ENCODE measurements at places on chromosomes 3 and 15. TPM values are rescaled to one million over a fixed set of nuclear protein-coding genes. Genes with fewer than 3 reads are reported as not detected.

AADAC gene
- 0.27 TPM for total RNA-seq

FETUB gene
- total RNA-seq = not detected

INSYN1 gene
- total RNA-seq = 0.58 TPM

QTRT2 gene
- total RNA-seq = 42.8 TPM

IDH3A gene
- total RNA-seq = 63.9 TPM

ISL2 gene
- not detected for total RNA-seq

PCSK6 gene
- total RNA-seq = 0.72 TPM

SLC15A2 gene
- 0.60 TPM for total RNA-seq

ASB14 gene
- not detected for total RNA-seq

SLC6A1 gene
- not detected for total RNA-seq

- no peak for DNase-seq
Observed at GRCh38 chr15:39455471-39455991, 125.3 kb upstream of the THBS1 start.

GRCh38 chr15:78991879-78992278 lies 47.0 kb upstream of the CTSH start:
- DNase-seq = no peak

DNA sequence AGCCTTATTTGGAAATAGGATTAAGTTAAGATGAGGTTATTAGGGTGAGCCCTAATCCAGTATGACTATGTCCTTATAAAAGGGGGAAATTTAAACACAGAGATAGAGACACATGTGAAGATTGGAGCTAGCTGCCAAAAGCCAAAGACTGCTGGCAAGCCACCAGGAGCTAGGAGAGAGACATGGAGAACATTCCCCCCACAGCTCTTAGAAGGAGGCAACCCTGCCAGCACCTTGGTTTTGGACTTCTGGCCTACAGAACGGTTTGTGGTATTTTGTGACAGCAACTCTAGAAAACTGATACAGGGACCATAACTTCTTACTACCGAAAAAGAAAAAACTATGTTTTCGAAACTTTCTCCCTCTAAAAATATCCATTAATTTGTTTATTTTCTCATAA lies 245.3 kb upstream of the RARB start:
- DNase-seq = no peak

GRCh38 chr15:66701422-66702034 lies 508 bp upstream of the SMAD6 start:
- no peak for DNase-seq

DNA sequence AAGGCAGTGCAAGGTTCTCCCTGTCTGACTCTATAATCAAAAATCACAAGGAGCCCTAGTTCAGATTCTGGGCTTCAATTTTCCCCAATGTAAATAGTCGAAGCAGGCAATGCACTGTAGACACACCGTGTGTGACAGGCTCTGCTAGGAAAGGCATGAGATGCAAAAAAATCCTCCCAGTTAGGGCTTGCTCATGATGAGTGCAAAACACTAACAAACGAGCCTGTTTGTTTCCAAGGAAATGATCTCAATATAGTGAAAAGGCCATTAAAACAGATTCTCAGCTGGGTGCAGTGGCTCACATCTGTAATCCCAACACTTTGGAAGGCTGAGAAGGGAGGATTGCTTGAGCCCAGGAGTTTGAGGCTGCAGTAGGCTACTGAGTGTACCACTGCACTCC lies 55.7 kb downstream of the UMPS start:
- DNase-seq = no peak

- DNase-seq = peak; percentile 79
Observed at GRCh38 chr3:38722781-38723568, 73.5 kb upstream of the SCN5A start.

DNA sequence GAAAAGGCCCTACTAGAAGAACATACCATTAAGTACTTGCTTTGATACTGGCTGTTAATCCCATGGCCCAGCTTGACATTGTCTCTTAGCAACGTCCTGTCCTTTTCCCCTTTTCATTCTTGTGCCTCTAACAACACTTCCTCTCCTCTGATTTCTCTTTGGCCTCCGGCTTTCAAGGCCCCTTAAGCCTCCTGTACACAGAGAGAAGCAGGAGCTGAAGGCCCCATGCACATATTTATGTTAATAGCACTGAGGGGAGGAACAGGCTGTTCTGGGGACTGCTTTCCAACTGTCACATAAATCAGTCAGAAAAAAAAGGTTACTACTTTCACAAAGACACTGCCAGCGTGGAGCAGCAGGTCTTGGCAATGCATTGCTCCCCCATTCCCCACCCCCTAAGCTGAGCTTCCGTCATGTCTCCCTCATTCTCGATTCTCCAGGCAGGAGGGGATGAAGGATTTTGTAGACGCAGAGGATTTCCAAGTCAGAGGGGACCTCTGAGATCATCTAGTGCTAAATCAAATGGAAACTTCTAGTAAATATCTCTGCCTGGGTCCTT lies 257.4 kb upstream of the ADAMTS9 start:
- peak; percentile 93 for DNase-seq

DNA sequence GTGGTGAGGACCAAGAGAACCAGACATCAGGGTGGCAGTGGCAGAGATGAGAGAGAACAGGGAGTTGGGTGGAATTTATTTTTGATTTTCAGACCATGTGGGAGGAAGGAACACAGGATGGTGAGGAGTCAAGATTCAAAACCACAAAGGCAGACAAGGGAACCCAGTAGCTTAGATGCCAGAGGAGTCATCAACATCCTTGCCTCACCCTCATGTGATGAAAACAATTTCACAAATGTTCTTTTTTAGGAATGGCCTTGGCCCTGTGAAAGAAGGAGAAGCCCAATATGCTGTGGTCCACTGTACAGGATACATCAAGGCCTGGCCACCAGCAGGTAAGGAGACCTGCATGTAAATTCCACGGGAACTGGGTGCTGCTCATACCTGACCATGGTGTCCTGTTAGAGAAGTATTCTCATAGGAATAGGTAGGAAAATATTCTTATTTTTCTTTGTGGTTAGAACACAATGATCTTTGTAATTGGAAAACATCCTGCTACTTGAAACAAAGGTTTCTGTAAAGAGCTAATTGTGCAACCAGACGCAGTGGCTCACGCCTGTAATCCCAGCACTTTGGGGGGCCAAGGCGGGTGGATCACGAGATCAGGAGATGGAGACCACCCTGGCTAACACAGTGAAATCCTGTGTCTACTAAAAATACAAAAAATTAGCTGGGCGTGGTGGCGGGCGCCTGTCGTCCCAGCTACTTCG lies 110.0 kb downstream of the ARNT2 start:
- no peak for DNase-seq

DNA sequence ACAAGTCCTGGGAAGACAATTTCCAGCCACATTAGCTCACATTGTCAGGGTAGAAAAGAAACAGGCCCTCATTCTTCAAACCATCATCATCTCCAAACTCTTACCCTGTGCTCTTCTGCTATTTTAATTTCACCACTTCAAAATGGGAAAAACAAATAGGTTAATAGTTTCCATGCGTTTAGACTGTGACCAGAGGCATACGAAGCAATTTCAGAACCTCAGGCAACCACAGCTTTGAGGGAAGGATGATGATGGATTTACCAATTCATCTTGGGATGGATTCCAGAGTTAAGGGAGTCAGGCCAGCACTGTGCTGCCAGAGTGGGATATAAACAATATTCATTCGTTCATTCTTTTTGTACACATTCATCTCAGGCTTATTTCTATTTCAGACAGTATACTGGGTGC lies 307.8 kb upstream of the TPRG1 start:
- DNase-seq = no peak

DNA sequence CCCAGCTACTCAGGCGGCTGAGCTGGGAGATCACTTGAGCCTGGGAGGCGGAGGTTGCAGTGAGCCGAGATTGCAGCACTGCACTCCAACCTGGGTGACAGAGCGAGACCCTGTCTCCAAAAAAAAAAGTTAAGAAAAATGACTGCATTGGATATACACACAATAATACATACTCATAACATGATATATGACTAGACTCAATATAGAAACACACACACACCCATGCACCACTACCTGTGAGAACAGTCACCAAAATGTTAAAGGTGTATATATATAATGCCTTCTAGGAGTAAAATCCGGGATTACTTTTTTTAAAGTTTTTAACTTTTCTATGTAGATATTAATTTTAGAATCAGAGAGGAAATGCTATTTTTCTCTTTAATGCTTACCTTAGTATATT lies 25.9 kb downstream of the PHC3 start:
- DNase-seq = no peak

DNA sequence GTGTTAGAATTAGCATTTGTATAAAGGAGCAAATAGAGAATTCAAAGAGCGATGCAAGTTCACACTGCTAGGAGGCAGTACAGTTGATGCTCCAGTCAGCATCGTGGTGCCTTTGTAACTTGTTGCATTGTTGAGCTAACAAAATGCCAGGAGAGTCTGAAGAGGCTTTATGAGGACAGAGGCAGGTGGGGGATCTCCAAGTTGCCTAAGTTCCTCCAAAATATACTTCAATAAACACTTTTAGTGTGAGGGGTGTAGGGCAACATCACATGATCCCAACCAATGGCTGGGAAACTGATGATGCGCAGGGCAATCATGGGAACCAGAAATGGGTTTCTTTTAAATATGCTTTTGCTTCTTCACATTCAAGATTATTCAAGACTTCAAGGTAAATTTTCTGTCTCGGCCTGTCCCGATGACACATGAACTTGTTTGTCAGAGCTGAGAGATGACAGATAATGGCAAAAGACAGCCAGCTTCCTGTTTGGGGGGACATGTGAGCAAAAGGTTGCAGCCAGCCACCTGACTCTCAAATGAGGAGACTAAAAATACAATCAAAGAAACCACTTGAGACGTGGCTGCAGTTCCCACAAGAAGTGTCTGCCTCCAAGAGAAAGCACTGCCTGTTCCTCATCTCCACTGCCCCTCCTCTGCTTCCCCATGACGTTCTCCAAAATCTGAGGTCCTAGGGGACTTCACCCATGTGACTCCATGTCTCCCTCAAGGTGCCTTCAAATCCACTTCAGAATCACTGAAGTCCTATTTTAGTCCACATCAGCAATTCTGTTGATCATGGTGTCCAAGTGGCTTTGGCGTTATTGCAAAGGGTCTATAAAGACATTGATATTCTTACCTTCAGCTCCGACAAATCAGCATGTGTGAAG lies 39.3 kb downstream of the KLHL6 start:
- DNase-seq = no peak

- DNase-seq = no peak
Observed at GRCh38 chr3:126548556-126549466, 9.9 kb downstream of the C3orf22 start.

DNA sequence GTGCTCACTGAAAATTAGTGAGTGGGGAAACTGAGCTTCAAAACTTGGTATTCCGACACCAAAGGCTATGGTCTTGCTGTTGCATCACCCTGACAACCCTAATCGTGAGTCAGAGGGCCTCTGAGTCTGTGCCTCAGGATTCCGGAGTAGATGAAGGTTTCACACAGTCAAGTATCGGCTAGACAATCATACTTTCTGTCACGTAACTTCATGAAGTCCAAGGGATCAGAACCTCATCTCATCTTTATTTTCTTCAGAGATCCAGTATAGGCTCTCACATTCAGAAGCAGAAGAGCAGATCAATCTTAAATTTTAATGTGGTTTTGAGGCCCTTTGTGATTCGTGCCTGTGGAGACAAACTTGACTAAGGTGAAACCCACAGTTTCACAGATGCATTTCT lies 26.1 kb upstream of the NECTIN3 start:
- DNase-seq = no peak

DNA sequence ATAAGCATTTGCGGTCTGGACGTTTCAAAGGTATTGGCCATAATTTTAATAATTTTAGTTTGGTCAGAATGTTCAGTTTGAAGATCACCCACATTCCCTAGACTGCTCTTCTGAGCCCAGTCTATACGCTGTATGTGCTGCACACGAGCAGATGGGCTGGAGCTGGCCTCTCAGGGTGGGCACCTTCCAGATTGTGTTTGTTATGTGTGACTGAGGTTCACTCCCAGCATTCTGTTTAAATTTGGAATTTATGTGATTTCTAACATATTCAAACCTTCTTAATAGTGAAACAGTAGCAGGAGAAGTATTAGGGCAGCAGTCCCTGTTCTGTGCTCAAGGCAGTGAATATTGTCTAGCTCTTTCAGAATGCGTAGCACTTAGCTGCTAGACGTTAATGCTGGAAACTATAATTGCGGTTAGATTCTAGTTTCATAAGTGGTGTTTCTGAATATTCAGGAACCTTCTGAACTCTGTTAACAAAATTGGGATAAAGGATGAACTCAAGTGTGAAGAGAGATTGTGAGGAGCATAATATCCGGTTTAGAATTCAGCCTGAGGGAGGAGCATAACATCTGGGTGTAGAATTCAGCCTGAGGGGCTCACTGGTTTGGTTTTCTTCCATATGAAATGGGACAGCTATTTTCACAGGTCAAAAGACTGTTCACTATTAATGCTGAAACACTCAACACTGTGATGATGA lies 68.6 kb upstream of the RPL35A start:
- DNase-seq = no peak

GRCh38 chr15:41820791-41821423 lies 7.0 kb upstream of the JMJD7 start:
- no peak for DNase-seq

- no peak for DNase-seq
Observed at GRCh38 chr3:14837186-14837877, 18.6 kb downstream of the FGD5 start.

- DNase-seq = no peak
Observed at GRCh38 chr3:56787784-56788256, 13.9 kb downstream of the ARHGEF3 start.

DNA sequence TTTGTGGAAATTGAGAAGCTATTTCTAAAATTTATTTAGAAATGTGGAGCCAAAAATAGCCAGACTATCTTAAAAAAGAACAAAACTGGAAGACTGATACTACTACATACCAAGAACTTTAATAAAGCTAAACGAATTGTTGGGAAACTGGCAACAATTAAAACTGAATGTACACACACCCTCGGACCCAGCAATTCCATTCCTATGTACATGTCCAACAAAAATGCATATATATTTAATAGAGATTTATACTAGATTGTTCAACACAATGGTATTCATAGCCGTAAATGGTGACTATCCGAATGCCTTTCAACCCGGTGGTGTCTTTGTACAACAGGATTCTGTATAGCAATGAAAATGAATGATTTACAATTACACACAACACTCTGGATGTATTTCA lies 136.5 kb upstream of the RASGRP1 start:
- DNase-seq = no peak

DNA sequence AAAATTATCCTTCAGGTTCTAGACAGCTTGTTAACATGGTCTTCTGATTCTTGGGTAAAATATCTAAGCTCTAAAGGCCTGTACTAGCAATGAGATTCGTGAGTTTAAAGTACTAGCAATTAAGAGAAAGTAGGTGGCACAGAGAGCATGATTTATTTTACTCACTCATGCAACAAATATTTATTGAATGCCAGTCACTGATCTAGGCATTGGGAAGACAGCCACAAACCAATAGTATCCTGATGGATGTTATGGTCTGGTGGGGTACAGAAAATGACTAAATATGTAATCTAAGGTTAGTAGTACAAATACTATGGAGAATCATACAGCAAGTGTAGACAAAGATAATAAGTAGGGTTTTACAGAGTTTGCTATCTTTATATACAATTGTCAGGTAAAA lies 751.3 kb downstream of the ZNF385D start:
- DNase-seq = no peak

GRCh38 chr3:172646439-172647015 lies 64.3 kb downstream of the NCEH1 start:
- peak; percentile 80 for DNase-seq

All from endothelial cell of umbilical vein (primary cell).